T1000 (cell line): ENCODE measurements at places on chromosomes 12 and 14.

DNA sequence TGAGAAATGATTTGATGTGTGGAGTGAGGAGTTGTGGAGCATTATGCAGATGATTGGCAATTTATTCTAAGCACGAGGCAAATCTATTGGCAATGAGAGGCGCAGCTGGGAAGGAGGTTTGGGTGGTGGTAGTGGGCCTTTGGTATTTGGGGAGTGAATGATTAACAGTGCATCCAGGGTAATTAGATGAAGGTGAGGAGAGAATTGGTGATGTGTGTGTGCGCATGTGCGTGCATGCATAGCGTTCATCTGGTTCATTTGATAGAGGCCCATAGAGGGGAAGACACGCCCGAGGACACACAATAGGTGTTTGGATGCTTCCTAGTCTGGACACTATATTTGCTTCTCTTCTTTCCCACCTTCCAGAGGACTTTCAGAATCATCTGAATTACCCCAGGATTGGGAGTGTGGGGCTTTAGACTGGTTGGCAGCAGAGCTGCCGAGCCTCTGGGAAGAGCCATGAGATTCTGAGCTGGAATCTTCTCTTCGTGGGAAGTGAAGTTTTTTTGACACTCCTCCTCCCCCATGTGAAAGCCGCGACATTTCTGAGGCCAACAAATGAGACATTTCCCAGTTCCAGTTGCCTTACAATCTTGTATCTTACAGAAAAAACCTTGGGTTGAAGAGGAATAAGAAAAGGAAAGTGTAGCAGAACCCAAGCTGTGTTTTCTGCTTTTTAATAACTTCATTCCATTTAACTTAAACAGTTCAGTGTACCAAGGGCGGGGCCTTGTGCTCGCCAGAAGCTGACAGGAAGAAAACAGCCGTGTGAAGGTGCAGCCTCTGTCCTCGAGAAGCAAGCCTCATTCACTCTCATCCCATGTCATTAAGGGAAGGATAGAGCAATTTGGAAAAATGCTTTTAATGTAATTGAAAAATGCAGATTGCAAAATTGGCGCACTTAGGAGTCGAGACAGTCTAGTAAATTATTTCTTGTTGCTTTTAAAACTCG, 65.2 kb downstream of the SLC25A47 start:
- no peak for DNase-seq

DNA sequence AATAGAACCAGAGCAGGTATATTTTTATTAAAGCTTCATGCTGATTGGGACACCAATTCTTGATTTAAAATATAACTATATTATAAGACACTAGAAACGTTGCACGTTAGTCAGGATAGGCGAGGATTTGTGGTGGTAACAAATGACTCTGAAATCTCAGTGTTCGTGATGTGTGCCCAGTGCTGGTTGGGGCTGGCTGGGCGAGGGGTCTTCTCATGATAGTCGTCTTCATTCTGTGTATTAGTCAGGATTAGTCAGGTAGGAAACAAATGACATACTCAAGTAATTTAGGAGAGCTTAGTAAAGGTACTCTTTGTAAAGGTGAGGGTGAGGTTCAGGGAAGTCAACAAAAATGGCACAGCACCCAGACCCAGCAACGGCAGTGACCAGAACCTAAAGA, 73.9 kb upstream of the HIF1A start:
- no peak for DNase-seq

DNA sequence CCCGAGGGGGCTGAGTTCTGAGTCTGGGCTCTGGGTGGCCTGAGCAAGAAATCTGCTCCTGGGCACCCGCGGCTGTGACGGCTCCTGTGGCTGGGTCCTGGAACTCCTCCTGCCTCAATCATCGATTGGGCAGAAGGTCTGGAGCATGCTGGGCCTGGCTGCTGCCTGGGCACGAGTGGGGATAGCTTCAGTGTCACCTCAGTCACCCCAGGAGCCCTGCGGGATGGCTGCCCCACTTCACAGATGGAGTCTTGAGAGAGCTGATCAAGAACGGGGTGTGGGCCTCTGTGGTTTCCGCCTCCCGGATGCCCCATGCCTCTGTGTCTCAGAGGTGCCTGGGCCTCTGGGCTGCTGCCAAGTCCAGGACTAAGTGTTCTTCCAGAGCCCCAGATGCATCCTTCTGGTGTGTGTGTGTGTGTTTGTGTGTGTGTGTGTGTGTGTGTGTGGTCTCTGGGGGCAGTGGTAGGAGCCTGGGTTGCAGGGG, 185.6 kb upstream of the C14orf180 start:
- DNase-seq, result no peak

DNA sequence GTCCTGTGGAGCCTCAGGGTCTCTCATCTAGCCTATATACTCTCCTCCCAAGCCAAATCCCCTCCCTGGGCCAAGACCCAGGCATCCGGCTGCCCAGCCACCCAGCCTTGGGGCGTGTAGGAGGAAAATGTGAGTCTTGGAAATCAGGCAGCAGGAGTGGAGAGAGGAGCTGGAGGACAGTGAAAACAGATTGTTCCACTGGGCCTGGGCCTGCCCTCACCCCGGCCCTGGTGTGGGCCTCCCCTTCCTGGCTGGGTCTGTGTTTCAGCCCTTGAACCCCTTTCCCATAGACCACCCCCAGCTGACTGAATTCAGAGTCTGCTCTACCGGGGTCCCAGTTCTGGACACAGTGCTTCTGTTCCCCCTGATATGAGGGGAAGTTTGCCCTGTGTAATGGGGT, 6.7 kb downstream of the ITGA5 start:
- no peak for DNase-seq

GRCh38 chr12:131902332-131903241, 8.2 kb downstream of the ULK1 start:
- no peak for DNase-seq

GRCh38 chr14:84688297-84689025, 841.5 kb upstream of the FLRT2 start:
- no peak for DNase-seq

DNA sequence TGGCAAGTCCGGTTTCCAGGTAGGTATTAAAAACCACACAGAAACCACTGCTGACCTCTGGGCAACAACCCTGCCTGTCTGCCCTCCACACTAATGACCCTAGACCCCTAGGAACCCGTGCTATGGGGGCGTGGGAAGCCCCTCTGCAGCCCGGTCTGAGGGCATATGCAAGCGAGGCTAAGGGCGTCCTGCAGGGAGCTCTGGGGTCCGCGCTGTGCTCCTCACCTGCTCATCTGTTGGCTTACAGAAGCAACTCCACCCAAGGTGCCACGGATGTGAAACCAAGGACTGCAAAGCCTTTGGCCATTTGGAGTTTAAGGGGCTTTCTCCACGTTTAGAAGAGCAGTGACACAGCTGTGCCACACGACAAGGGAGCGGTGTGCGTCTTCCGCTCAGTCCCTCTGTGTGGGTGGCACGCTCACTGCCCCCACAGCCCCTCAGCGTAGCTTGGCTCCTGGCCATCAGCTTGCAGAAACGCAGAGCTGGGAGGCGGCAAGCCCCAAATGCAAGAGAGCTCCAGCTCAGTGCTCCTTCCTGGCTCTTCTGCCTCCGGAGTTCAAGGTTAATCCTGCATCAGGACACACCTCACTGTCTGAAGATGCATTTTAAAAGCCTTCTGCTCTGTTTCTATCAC, 18.4 kb downstream of the AMN start:
- no peak for DNase-seq

DNA sequence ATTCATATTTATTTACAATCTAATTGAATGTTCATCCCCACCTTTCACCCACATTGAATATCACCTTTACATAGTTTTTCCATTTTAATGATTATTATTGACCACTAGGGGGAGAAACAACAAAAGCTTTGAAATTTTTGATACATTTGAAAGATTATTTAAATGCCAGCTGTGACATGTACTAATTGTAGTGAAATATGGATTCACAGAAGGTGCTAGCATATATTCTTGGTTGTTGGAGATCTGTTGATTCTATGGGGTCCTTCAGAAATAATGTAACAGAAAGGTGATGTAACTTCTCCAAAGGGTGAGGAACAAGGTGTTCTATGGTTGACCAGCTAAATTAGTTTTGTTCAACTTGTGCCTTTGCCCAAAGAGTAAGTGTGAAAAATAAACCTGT, 22.4 kb upstream of the GPR33 start:
- no peak for DNase-seq

- no peak for DNase-seq
Measured at GRCh38 chr12:14714437-14714836, 18.0 kb upstream of the GUCY2C start.

DNA sequence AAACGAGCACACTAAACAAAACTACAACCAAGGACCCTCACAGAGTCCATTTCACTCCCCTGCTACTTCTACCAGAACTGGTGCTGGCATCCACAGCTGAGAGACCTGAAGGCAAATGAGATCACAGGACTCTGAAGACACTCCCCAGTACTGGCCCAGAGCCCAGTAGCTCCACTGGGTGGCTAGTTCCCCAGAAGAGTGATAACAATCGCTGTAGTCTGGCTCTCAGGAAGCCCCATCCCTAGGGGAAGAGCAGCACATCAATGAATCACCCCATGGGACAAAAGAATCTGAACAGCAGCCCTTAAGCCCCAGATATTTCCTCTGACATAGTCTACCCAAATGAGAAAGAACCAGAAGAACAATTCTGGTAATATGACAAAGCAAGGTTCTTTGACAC, 190.7 kb upstream of the BMP4 start:
- DNase-seq, result peak; percentile 68

DNA sequence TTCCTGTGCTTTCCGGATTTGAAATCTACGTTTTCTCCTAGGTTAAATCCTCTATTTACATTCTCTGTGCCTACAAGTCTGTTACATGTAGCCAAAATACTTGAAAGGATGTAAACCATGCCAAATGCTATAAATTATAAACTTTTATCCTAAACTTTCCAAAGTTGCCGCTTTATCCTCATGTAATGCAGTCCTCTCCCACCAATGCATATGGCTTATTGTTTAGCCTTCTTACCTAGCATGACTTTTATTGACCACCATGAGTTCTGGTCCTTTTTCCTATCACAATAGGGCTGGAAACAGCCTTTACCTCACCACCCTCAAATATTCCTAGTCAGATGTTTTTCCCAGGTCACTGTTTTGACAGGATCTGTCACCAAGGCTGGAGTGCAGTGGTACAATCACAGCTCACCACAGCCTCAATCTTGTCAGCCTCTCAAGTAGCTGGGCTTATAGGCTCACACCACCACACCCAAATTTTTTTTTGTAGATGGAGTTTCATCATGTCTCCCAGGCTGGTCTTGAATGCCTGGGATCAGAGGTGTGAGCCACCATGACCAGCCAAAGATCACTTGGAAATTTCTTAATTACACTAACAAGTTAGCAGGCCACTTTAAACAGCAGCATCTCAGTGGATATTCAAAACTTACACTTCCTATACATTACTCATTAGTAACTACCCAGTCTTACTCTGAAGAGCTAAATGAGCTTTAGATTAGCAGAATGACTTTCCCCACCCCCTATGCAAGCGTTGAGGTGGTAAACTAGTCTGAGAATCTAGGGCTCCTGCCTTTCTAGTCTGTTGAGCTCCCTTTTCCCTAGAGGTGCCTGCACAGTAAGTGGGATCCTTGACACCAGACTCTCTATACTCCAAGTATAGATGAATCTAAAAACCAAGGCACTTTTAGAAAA, 4.1 kb downstream of the TUBA1B start:
- no peak for DNase-seq

DNA sequence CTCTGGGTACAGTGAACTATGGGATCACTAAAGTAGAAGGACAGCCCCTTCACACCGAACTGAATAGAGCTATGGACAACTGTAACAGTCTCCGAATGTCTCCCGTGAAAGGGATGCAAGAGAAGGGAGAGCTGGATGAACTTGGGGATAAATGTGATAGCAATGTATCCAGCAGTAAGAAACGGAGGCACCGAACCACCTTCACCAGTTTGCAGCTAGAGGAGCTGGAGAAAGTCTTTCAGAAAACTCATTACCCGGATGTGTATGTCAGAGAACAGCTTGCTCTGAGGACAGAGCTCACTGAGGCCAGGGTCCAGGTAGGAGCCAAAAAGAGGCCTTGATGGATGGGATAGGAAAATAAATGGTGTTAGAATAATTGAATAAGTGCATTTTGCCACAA, 3.5 kb downstream of the ALX1 start:
- no peak for DNase-seq

DNA sequence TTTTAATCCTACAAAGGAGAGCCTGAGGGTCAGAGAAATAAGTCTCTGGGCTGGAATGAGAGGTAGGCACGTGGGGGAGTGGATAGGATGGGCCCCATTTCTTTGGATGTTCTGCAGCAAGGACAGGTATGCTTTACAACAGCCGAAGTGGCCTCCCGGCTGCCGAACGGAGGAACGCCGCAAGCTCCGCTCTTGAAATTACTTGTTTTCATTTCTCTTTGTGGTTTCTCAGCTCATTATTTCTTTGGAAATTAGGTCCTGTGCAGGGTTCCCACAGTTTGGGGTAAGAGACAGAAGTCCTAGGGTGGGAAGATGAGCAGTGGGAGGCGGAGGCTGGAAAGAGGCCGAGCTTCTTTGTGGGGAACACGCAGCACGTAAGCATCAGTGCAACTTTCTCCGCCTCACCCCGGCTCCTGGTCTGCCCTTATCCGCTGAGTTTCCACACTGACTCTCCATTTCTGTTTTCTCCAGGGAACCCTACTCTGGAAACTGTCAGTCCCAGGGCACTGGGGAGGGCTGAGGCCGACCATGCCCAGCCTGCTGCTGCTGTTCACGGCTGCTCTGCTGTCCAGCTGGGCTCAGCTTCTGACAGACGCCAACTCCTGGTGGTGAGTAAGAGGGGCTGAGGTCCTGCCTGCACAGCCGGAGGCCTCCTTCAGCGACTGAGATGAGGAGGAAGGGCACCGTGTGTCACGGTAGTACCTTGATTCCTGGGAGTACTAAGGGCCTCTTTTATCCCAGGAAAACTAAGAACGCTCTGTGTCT, 2.0 kb downstream of the WNT5B start:
- peak; percentile 18 for DNase-seq

DNA sequence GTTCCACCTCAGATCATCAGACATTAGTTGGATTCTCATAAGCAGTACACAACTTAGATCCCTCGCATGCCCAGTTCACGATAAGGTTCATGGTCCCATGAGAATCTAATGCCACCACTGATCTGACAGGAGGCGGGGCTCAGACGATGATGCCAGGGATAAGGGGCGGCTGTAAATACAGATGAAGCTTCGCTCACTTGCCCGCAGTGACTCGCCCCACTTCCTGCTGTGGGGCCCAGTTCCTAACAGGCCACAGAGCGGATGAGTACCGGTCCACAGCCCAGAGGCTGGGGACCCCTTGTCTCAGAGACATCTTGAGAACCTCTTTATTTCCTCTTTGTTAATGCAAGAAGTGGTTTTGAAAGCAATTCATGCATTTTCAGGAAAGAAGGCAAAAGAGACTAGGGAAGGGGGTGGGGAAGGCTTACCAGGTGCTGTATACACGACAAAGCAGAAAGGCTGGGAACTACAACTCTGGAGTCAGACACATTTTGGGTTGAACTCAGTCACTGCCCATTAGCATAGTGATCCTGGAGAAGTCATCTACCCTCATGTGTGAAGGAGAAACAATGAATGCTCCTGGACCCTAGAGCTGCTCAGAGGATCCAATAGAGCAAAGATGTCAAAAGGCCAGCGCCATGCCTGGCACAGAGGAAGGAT, 68.7 kb downstream of the EID3 start:
- DNase-seq, result no peak

GRCh38 chr12:13805041-13805440, 176.4 kb downstream of the GRIN2B start:
- DNase-seq, result no peak
